ENCODE measurements at places on chromosomes 1 and 21.

GRCh38 chr1:178580876-178581275, 68.0 kb downstream of the TEX35 start:
- no peak for DNase-seq

- no peak for DNase-seq
These were observed 44.8 kb downstream of the USP25 start for GRCh38 chr21:15774590-15774989.

GRCh38 chr1:243474136-243474881, 218.5 kb downstream of the SDCCAG8 start:
- peak; percentile 88 for DNase-seq

GRCh38 chr1:37602750-37603694, 7.3 kb upstream of the GNL2 start:
- DNase-seq, result peak; percentile 53

DNA sequence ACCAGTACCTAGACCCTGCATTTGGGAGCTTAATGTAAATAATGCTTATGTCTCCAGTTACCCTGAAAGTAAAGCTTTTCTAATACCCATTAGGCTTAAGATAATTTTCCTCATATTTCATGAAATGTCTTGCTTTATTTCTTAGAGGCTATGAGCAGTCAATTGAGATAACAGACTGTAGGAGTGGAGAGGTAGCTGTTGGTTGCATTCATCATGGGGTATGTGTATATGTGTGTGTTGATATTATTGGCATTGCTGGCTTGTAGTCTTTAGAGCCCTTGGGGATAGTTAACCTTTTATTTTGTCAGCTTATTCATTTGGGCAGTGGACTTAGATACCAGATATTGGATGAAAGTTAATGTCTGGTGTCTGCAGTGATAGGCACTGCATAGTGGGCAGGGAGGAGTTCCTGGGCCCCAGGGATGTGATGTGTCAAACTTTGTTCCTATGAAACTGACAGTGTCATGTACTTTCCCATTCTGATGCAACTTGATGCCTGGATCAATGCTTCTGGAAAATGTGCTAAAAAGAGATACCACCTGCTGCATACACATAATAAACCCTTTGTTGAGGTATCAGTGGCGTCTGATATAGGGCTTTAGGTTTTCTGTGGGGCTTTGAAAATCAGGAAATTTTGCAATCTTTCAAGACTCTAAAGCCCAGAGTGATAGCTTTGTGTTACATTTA, 83.9 kb downstream of the MAST2 start:
- no peak for DNase-seq

DNA sequence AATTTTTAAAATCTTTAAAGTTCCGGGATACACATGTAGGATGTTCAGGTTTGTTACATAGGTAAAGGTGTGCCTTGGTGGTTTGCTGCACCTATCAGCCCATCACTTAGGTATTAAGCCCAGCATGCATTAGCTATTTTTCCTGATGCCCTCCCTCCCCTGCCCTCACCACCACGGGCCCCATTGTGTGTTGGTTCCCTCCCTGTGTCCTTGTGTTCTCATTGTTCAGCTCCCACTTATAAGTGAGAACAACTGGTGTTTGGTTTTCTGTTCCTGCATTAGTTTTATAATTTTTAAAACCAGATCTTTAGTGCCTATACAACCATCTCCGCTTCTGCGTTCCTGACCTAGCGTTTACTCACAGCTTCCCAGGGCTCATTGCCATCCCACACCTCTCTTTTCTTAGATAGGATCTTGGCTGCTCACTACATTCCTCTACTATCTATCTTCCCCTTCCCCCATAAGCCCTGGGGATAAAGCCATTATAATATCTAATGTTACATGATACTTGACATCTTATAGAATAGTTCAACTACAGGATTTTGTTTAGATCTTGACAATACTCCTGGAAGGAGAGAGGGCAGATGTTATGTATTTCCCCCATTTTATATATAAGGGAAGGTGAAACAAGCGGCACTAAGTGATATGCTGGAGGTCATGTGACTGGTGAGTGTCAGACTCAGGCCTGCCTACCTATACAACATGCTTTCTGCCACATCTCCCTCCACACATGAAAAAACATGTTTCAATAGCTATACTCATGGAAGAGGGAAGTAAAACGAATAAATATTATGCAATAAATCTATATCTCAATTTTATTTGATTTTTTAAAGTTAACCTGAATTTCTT, 52.3 kb upstream of the DNAJC6 start:
- DNase-seq, result no peak

DNA sequence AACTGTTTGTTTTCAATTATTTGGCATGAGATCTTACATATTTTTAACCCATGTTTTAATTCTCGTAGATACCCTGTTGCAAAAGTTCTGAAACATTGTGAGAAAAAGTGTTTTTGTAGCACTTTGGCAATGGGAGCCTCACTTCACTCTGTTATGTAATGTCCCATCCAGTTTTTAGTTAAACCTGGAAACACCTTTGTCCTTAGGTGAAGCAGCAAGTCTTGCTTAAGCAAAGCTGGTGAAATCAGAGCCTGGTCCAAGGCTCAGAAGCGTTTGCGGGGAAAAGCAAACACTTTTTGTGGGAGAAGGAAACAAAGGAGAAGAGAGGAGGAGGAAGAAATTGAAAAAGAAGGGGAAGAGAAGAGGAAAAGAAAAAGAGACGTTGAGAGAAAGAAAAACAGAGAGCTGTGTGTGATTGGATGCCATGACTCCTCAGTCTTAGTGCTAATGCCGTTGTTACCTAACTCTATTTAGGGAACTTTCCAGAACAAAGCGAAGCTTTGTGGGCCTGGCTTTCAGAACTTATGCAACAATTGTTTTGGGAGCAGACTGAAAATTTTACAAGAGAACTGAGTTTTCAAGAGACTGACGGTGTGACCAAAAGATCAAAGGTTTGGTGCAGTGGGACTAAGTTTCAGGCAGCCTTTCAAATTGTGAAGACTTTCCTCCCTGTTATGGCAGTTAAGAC, 93.1 kb downstream of the NTMT2 start:
- no peak for DNase-seq

DNA sequence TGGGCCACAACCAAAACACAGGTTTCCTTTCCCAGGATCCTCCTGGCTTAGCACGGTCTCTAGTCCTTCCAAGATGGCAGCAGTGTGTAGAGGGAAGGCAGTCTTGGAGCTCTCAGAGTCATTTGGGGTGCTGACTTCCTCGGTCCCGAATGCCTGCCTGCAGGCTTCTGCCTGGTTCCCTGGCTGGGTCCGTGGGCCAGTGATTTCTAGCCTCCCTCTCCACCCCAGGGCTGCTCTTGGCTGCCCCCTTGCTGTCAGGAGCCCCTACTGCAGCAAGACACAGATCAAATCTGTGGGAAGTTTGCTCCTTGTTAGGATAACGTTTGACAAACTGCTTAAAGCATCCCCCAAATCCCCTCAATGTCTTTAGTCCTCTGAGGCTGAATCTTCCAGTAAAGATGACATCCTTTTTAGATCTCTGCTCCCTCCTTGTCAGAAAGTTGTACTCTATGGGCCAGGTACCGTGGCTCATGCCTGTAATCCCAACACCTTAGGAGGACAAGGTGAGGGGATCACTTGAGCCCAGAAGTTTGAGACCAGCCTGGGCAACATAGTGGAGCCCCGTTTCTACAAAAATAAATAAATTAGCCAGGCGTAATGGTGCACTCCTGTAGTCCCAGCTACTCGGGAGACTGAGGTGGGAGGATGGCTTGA, 272.5 kb downstream of the RRAGC start:
- peak; percentile 66 for DNase-seq

- DNase-seq, result no peak
These were observed 39.5 kb downstream of the XCL2 start for GRCh38 chr1:168504064-168504837.

GRCh38 chr21:42542596-42542995, 28.9 kb downstream of the SLC37A1 start:
- no peak for DNase-seq

GRCh38 chr1:177864538-177865305, 105.1 kb downstream of the SEC16B start:
- no peak for DNase-seq

DNA sequence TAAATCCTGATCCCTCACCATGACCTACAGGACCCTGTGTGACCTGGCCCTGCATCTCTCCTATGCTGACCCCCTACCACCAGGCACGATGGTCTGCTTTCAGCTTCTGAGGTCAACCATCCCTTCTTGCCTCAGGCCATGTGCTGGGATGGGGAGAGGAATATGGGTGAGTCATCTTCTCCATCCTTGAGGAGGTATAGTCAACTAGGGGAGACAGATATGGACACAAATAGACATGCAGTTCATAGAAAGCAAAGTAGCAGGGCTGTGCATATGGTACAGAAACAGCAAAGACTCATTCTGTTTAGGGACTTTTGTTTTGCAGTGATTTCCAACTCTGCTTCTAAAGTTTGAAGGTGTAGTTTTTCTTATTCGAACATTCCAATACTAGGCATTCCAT, 250.8 kb upstream of the FGGY start:
- no peak for DNase-seq

GRCh38 chr1:58898739-58899586, 115.1 kb upstream of the JUN start:
- DNase-seq, result peak; percentile 90

- DNase-seq, result no peak
These were observed 161.1 kb downstream of the KCTD3 start for GRCh38 chr1:215728169-215728568.

GRCh38 chr1:201828217-201828819, 639 bp upstream of the IPO9 start:
- peak; percentile 23 for DNase-seq

DNA sequence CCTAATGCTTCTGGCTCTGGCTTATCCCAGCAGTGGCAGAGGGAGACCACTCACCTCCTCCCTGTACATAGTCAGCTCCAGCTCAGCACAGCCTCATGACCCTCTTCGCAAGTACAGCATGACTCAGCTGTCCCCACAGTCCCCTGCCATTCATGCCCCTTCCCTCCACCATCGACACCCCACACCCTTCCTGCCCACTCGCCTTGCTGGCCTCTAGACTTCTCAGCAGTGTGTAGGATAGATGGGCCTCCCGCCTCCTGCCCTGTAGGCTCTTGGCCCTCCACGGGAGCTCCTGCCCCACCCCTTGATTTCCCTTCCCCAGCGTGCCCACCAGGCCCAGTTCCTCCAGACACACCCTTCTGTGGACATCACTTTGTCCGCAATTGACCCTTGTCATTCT, 9.8 kb downstream of the NPR1 start:
- no peak for DNase-seq

DNA sequence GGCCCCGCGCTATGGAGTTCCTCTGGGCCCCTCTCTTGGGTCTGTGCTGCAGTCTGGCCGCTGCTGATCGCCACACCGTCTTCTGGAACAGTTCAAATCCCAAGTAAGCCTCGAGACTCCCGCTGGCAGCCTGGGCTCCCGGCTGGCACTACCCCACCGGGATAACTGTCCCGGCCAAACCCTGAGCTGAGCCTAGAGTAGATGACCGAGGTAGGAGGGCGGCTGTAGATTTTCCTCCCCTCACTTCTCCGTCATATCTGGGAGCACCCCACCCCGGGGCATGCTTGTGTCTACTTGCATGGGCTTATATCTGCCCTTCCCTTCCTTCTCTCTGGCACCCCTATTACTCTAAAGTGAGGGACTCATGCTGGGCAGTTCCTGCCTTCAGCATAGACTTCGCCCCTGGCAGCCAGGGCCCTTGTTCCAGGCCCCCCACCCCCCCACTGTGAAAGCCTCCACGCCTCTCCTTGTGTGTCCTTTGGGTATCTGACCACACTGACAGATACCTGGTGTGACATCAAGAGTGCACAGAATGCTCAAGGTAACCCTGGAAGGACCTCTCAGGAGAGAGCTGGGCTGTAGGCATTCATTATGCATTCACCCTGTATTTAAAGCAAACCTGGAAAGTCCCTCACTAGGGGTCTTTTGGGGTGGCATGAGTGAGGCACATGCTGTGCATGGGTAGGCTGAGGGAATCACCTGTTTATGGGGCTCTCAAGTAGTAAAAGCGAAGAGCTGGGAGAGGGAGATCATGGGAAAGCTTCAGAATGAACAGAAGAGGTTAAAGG, 485 bp downstream of the EFNA1 start:
- DNase-seq, result no peak

- no peak for DNase-seq
These were observed 37.2 kb upstream of the SLC9A1 start for GRCh38 chr1:27192039-27192529.

- no peak for DNase-seq
These were observed 116.0 kb downstream of the TOMM20 start for GRCh38 chr1:235012436-235013210.

DNA sequence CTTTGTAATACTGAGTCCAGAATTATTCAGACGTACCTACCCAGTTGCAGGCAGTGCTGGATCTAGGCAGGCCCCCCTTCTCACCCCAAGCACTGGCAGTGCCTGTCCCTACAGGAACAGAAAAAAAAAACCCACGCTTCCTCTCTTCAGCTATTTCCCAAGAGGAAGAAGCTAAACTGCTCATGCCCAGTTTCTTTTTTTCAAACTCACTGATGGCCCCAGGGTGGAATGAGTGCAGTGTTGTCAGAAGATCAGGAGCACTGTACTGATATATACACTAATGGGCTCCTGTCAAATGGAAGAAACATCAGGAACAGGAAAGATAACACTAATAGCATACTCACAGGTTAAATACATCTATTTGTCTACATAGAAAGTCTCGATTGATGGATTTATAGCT, 28.2 kb upstream of the DOCK7 start:
- no peak for DNase-seq

DNA sequence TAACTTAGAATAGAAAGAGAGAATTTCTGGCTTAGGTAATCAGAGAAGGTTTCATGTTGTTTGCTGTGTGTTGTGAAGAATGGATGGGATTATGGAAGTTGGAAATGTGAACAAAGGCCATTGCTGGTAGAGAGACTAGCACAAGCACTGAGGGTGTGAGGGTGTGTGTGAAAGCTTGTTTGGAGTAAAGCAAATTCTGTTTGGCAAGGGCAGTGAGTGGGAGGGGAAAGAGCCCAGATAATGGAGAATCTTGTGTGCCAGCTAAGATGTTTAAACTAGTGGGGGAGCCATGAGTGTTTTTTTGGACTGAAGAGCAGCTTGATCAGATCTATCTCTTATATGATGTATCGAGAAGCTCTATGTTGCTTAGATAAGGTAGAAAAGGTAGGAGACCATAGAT, 107.1 kb downstream of the DISP1 start:
- DNase-seq, result no peak

DNA sequence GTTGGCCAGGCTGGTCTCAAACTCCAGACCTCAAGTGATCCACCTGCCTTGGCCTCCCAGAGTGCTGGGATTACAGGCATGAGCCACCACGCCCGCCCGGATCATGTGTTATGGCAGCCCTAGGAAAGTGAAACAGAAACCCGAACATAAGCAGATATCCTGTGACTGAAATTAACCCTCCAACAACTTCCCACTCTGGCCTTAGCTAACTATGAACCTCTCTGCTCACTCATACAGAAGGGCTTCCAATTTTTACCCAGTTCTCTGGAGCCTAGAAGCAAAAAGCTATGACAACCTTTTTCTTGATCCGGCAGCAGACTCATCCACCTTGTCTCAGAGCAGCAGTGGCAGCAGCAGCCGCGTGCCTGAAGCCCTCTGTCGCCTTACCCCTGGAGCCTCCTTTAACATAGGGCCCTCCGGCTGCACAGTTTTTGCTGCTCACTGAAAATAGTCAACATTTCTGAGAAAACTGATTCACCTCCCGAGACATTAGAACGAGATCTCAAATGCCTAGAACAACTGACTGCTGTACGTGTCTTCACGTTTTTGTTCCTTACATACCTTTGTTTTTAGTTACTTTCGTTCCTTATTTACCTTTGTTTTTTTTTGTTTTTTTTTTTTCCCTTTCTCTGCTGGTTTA, 9.3 kb downstream of the CBR1 start:
- DNase-seq, result no peak

All from WERI-Rb-1 (cell line).